DMS 273 treated with DMSO at 0.1 percent for 48 hours (cell line): ENCODE measurements at places on chromosomes 12 and 14.

GRCh38 chr14:68391311-68392014 lies 401.4 kb downstream of the ZFP36L1 start:
- DNase-seq = no peak

GRCh38 chr14:63642229-63642611 lies 549 bp upstream of the WDR89 start:
- DNase-seq = peak; percentile 94

- DNase-seq = no peak
Observed at GRCh38 chr12:57514720-57515407, 5.5 kb downstream of the DDIT3 start.

GRCh38 chr12:38386205-38386985 lies 69.8 kb downstream of the ALG10B start:
- no peak for DNase-seq

DNA sequence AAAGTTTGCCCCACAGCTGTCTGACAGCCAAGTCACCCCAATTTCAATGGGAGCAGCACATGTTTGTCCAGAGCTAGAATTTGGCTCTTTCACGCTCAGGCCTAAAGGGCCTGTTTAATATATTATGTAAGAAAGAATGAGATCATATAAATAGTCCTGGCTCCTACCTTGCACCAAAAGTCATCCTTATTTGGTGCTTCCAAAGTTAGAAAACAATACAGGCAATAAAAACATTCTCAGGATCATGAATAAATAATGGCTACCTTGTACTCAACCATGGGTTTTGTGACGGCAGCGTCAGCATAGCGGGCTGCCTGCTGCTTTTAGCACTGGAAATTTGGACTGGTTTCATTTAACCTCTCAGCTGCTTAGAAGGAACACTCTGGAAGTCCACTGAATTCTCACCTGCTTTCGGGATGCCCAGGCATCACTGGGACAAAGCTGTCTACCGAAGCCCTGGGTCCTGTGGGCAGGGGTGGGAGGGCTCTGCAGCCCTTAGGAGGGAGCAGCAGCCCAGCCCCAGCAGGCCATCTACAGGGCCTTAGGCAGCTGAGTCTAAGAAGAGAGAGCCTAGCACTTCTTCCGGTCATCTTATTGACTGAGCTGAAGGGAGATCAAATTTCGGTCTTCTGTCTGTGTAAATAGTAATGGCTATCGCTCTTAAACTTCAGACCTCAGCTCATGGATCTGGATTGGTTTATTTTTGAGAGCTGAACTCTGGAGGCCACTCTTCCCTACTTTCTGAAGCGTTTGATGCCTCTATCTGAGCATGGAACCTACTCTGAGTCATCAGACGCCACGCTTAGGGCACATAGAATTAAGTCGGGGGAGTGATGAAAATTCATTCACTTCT lies 106.5 kb downstream of the SAMD4A start:
- DNase-seq = no peak

DNA sequence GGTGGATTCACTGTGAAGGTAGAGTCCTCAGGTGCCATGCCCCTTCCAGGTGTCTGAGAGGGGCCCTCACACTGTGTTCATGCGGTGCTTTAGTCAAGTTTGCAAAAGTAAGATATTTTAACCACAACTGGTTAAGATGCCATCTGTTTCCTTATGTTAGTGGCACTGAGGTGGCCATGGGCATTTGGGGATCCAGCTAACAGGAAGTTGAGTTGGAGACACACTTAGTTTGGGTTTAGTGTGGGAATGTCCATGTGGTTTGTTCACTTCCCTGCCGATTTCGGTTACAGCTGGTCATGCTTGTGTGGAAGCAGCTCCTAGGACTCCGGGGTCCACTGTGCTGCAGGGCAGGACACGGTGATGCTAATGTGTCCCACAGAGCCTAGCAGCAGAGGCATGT lies 17.3 kb upstream of the ABHD12B start:
- no peak for DNase-seq

DNA sequence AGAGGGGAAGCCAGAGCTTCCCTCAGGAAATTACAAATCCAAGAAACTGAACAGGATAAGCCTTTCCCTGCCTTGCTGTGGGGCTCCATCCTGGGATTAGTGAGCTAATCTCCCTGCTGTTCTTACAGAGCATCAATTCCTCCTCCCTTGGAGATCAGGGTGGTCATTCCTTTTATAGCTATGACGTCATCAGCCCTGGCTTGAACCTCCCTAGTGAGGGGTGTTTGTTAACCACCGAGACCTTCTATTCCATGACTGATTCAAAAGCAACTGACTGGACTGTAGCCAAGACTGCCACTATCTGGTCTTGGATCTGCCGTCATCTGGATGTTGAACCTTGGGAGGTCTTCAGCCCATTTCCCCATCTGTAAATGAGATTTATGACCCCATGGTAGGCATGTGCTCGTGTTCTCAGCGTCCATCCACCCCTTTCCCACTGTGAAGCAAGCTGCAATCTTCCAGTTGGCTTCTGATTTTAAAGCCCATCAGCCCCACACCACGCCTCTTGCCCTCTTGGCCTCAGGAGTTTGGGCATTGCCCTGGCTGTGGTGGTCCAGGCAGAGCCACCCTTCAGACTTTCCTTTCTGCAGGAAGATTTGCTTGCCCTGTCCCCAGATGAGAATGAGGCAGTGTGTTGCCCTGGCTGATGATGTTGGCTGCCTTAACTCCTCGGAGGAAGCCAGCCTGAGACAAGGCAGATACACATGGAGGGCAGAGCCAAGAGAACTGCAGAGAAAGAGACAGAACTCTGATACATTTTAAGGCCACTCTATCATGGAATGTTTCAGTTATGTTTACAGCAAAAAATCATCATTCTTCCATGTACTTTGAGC lies 59.6 kb upstream of the ACTN1 start:
- peak; percentile 34 for DNase-seq

DNA sequence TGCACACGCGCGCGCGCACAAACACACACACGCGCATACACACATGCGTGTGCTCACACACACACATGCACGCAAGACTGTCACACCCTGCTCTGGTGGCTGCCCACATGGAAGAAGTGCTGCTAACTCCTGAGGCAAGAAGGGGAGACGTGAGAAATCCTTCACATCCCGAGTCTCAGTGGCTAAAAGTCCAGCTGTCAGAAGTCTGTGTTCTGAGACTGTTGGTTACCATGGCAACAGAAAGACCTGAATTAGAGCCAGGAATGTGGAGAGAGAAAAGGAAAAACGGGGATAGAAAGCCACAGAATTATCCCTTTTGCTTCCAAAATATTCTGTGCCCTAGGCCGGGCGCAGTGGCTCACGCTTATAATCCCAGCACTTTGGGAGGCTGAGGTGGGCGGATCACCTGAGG lies 71.2 kb downstream of the PPFIBP1 start:
- no peak for DNase-seq

- DNase-seq = peak; percentile 48
Observed at GRCh38 chr12:124636138-124636978, 68.9 kb upstream of the NCOR2 start.
